ENCODE measurements at places on chromosomes 16 and 17.
A peak's percentile ranks its signal among the peaks of the same experiment; 100 is the strongest.

- no peak for DNase-seq
Observed at GRCh38 chr17:32523827-32524552, 37.2 kb downstream of the CDK5R1 start.

DNA sequence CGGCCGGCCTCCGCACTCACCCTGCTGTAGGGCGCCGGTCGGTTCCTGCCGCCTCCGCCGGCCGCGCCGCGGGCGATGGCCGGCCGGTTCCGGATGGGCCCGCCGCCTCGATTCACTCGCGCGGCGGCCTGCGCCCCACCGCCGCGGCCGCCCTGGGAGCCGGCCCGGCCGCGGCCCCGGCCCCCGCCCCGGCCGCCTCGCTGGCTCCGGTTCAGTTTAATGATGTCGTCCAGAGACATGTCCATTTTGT is 158 bp downstream of the ALYREF start:
- no peak for DNase-seq

DNA sequence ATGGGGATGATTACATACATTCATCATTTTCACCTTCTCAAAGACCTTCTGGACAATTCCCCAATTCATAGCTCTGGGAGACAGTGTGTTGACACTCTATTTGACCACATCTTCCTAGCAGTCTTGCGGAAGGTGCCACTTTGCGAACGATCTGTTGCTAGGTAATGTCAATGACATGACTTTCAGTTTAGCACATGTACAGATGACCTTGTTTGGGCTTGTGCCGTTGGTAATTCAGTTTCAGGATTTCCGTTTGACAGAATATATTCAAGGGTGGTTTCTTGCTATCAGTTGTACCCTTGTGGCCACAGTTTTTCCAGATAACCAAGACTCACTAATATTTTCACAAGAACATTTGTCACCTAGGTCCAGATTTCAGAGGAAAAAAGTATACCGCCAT is 478.2 kb downstream of the WWOX start:
- DNase-seq, result no peak

GRCh38 chr16:83336603-83337002 is 471.2 kb upstream of the HSBP1 start:
- DNase-seq, result no peak

DNA sequence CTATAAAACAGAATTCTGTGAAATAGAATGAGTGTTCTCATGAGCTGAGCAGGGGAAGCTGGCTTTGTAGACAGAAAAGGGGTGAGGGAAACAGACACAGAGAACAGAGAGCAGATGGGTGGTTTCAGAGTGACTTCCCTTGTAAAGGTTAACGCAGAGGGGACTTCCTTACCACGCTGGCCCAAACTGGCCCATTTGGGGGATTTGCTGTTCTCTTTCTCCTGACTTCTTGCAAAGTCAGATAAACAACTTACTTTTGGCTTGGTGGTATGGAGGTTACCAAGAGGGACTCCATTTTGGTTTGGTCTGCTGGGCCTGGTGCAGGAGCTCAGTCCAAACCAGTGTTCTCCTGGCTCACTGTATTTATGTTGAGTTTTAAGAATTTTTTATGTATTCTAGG is 48.4 kb downstream of the SEC14L1 start:
- DNase-seq, result no peak

DNA sequence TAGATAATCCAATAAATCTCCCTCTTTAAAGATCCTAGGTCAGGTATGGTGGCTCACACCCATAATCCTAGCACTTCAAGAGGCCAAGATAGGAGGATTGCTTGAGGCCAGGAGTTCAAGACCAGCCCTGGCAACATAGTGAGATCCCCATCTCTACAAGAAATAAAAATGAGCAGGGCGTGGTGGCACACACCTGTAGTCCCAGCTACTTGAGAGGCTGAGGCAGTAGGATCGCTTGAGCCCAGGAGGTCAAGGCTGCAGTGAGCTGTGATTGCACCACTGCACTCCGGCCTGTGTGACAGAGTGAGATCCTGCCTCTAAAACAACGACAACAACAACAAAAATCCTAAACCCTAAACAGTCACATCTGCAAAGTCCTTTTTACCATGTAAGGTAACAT is 2.0 kb upstream of the CCL22 start:
- no peak for DNase-seq

- no peak for DNase-seq
Observed at GRCh38 chr17:66985338-66986237, 21.1 kb downstream of the CACNG4 start.

DNA sequence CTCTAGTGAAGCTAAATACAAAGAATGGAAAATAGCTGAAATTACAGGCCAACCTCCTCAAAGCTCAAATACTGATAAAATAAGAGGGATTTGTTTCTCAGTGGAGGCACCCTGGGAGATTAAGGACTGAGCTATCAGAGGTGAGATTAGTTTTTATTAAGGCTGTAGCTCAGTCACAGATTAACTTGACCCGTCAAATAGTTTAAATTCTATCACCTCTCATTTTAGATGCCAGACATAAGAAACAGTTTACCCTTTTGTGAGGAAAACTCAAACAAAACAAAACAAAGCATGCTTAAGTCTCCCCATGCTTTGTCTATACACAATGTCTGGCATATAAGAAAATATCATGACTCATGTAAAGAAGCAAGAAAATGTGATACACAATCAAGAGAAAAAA is 208.3 kb upstream of the PMFBP1 start:
- DNase-seq, result no peak

DNA sequence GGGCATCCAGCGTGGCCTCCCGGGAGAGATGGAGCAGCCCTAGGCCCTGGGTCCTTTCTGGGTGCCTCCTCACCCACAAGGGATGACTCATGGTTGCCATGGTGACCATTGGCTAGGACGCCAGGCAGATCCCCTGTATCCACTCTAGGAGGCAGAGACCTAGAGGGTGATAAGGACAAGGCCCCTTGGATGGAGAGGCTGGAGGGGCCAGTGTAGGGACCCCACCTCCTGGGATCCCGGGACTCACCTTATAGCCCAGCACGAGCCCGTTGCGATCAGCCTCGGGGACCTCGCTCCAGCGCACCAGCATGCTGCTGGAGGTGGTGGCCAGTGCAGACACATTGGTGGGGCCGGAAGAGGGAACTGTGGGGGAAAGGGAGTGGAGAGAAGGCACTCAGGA is 82.2 kb upstream of the CDC42EP4 start:
- DNase-seq, result no peak

GRCh38 chr17:41733348-41734138 is 900 bp downstream of the HAP1 start:
- DNase-seq, result no peak

DNA sequence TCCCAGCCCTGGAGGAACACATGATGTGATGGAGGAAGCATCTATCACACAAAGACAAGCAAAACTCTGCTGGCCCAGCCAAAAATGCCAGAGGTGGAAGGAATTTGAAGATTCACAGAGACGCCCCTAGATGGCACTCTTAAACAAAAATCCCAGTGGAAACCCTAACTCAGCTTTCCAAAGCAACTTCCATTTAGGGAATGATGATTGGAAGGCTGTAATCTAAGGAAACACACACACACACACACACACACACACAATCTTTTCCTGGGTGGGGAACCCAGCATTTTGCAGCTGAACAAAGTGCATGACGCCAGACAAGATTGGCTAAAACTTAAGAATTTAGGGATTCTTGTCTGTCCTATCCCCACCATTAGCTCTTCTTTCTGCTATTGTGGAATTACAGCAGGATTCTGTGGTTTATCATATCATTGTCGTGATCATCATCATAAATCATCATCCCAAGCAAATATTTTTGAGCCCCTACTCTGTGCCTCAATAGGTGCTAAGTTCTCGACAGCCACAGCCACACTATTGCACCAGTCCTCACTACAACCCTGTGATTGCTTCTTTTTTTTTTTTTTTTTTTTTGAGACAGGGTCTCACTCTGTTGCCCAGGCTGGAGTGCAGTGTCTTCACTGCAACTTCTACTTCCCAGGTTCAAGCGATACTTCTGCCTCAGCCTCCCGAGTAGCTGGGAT is 1.6 kb upstream of the LDAF1 start:
- peak; percentile 4 for DNase-seq

- DNase-seq, result no peak
Observed at GRCh38 chr16:67403976-67404555, 10.8 kb upstream of the TPPP3 start.

- DNase-seq, result no peak
Observed at GRCh38 chr17:47701608-47702007, 7.6 kb downstream of the TBKBP1 start.

GRCh38 chr17:48149787-48150463 is 42.4 kb downstream of the SNX11 start:
- no peak for DNase-seq

DNA sequence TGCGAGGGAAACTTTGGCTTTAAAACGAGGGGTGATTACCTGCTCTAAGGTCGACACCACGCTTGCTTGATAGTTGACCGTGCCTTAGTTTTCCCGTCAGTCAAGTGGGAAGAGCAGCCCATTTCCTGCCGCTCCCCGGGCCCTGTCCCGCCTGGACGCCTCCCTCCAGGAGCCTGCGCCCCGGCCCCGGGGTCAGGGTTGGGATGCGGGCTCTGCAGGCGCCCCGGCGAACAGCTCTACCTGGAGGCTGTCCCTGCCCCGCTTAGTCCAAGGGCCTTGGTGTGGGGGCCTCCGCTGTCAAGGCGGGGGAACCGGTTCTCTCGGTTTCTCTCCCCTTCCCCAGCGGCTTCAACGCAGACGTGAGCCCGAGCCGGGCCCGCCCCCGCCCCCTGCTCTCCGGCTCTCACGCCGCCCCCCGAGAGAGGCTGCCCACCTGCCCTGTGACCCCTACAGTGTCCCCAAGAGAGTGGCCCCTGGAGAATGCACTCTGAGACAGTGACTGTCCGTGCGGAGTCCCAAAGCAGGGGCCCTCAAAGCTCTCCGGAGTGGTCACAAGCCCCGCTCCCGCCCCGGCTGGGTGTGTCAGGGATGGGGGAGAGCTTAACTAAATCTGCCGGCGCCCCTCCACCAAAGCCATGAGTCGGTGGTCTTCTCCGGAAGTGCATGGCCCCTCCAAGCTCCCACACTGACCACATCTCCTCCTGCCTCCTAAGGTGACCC is 117.4 kb upstream of the SMURF2 start:
- no peak for DNase-seq

DNA sequence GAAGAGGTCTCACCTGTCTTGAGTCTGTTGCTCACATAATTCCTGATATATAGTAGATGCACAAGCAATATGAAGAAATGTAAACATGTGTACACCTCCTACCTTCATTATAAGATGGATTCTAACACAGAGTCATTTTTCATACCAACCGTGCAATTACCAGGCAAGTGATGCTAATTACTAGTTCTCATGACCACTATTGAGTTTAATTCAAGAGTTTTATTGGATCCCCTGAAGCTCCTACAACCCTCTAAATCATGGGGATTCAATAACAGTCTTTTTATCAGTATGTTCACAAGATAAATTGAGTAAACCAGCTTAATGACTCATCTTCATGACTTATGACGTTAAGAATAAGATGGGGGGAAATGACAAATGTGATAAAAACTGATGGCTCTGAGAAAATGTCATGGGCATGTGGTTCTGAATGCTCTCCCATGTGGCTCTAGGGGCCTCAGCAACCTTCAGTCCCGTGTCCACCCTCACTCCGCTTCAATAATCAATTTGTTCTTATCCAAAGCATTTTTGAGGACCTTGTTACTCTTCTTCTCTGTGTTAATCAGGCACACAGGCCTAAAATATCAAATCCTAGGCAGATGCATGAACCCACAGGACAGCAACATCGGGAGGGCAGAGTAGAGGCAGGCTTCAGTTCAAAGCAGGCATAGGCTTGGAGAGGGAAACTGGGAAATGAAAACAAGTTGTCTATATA is 42.8 kb downstream of the PRAC1 start:
- DNase-seq, result no peak

- no peak for DNase-seq
Observed at GRCh38 chr16:73214825-73215677, 167.1 kb upstream of the ZFHX3 start.

- no peak for DNase-seq
Observed at GRCh38 chr17:56653877-56654276, 60.4 kb downstream of the NOG start.

DNA sequence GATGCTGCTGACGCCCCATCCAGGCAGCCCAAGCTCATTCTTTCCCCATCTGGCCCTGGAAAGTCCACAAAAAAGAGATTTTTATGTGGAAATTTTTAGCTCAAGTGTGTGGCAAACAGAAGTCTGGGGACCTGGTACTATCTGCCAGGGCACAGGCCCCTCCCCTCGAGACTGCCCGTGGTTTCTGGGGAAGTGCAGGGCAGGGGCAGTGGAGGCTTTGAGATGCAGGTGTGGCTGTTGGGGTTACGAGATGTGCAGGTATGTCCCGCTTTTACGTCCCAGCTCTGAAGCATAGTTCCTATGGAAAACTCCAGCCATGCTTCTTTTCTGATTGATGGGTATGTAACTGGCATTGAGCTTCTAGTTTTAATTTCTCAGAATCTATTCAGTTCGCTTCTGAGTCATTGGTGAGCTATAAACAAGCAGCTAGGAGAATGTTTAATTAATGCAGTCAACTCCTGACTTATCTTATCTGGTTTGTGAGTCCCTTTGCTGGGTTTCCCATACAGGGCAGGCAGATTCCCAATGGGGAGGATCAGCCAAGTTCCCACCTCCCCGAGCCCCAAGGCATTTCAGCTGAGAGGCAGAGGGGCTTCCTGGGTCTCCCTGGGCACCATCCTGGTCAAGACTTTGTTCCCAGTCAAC is 16.2 kb downstream of the TBX4 start:
- DNase-seq, result no peak

- DNase-seq, result no peak
Observed at GRCh38 chr16:85125570-85126393, 13.5 kb upstream of the CIBAR2 start.
